ENCODE measurements at places on chromosomes 3 and 15. TPM values are rescaled to one million over a fixed set of nuclear protein-coding genes. Genes with fewer than 3 reads are reported as not detected.

The ANKUB1 gene
- not detected for total RNA-seq

The CMTM6 gene
- 10.9 TPM for total RNA-seq

The LRRC58 gene
- 9.2 TPM for total RNA-seq

The DNASE1L3 gene
- 1.9 TPM for total RNA-seq

The BSN gene
- 0.30 TPM for total RNA-seq

The NTRK3 gene
- total RNA-seq, result 4.0 TPM

The SNX22 gene
- 5.6 TPM for total RNA-seq

The AQP9 gene
- 1.9 TPM for total RNA-seq

The STAC gene
- 0.69 TPM for total RNA-seq

The ACTC1 gene
- 14,086 TPM for total RNA-seq

The IGF2BP2 gene
- 16.7 TPM for total RNA-seq

The GRK7 gene
- total RNA-seq, result not detected

The DOCK3 gene
- 3.8 TPM for total RNA-seq

The ADCY5 gene
- total RNA-seq, result 273 TPM

The FOXL2 gene
- not detected for total RNA-seq

The DNAH12 gene
- 0.02 TPM for total RNA-seq

The AADACL2 gene
- total RNA-seq, result not detected

The OXTR gene
- total RNA-seq, result 0.20 TPM

The RASGRP1 gene
- 0.42 TPM for total RNA-seq

The LRRC31 gene
- not detected for total RNA-seq

The CCDC9B gene
- 169 TPM for total RNA-seq

The C3orf20 gene
- not detected for total RNA-seq

The PLA2G4D gene
- total RNA-seq, result not detected

The SAXO2 gene
- 2.6 TPM for total RNA-seq

The GPR87 gene
- not detected for total RNA-seq

The SMAD6 gene
- 14.9 TPM for total RNA-seq

The BAHD1 gene
- 18.1 TPM for total RNA-seq

The C2CD4B gene
- total RNA-seq, result 1.7 TPM

The NEK11 gene
- total RNA-seq, result 1.2 TPM

The CCNB2 gene
- total RNA-seq, result 0.42 TPM

The KLHL40 gene
- total RNA-seq, result 0.12 TPM

The SEMA3F gene
- 11.4 TPM for total RNA-seq

The GP9 gene
- not detected for total RNA-seq

The NME9 gene
- total RNA-seq, result 0.59 TPM

The SPG21 gene
- total RNA-seq, result 47.8 TPM

The ZBBX gene
- total RNA-seq, result not detected

The TRPM1 gene
- total RNA-seq, result not detected

The TMEM207 gene
- total RNA-seq, result not detected

The LRCH3 gene
- total RNA-seq, result 19.8 TPM

The CCDC33 gene
- total RNA-seq, result not detected

The LSAMP gene
- 19.9 TPM for total RNA-seq

The TM4SF18 gene
- total RNA-seq, result 11.6 TPM

The PLSCR1 gene
- 23.6 TPM for total RNA-seq

The LDHAL6B gene
- not detected for total RNA-seq

The GRAMD2A gene
- not detected for total RNA-seq

The TASOR gene
- 23.2 TPM for total RNA-seq

The VPS18 gene
- 22.7 TPM for total RNA-seq

The CADM2 gene
- total RNA-seq, result 2.5 TPM

The SLC35G2 gene
- 2.3 TPM for total RNA-seq

The ACP3 gene
- 1.1 TPM for total RNA-seq

The SLC6A11 gene
- not detected for total RNA-seq

The CCR9 gene
- not detected for total RNA-seq

Measured in left ventricle myocardium superior (tissue), 1 donor.